ENCODE measurements at places on chromosomes 7 and 10. TPM values are rescaled to one million over a fixed set of nuclear protein-coding genes. Genes with fewer than 3 reads are reported as not detected.

The GSTO2 gene
- total RNA-seq, result 86.5 TPM

The PRSS1 gene
- total RNA-seq, result not detected

The PAX4 gene
- not detected for total RNA-seq

The PTF1A gene
- total RNA-seq, result not detected

The ASB15 gene
- total RNA-seq, result not detected

The RSPH10B gene
- total RNA-seq, result not detected

The ZDHHC16 gene
- total RNA-seq, result 34.3 TPM

The CUBN gene
- total RNA-seq, result 0.67 TPM

The SOSTDC1 gene
- 0.10 TPM for total RNA-seq

The CRPPA gene
- total RNA-seq, result 0.38 TPM

The TYW1 gene
- total RNA-seq, result 25.9 TPM

The MOGAT3 gene
- not detected for total RNA-seq

The PAPOLB gene
- 0.30 TPM for total RNA-seq

The CH25H gene
- not detected for total RNA-seq

The HYAL4 gene
- not detected for total RNA-seq

The C10orf120 gene
- total RNA-seq, result not detected

The AGAP5 gene
- 5.2 TPM for total RNA-seq

The SLC26A5 gene
- total RNA-seq, result not detected

The CAV1 gene
- 168 TPM for total RNA-seq

The NFE2L3 gene
- 12.4 TPM for total RNA-seq

The AGR2 gene
- 650 TPM for total RNA-seq

The ASZ1 gene
- not detected for total RNA-seq

The SFTPA2 gene
- not detected for total RNA-seq

The CALD1 gene
- 39.9 TPM for total RNA-seq
